ENCODE measurements at places on chromosomes 1 and 21.

DNA sequence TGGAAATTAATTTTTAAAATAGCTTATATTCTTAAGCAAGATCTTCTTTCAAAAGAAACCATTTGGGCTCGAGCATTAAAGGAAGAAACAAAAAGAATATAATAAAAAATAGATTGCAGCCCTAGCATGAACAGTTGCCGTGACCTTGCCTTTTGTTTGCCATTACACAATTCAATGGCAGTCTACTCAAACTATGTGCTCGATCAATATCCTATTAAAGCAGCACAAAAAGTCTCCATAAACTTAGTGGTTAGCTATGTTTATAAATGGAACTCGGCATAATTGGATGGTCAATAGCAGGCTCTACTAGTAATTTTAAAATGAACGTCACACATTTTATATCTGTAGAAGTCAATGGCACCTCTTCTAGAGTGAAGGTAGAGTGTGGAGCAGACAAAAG is 256.5 kb downstream of the NFIA start:
- no peak for ATAC-seq

- no peak for ATAC-seq
Measured at GRCh38 chr21:39048064-39048463, 135.2 kb downstream of the PSMG1 start.

GRCh38 chr1:248783367-248783766 is 27.8 kb upstream of the LYPD8 start:
- no peak for ATAC-seq

DNA sequence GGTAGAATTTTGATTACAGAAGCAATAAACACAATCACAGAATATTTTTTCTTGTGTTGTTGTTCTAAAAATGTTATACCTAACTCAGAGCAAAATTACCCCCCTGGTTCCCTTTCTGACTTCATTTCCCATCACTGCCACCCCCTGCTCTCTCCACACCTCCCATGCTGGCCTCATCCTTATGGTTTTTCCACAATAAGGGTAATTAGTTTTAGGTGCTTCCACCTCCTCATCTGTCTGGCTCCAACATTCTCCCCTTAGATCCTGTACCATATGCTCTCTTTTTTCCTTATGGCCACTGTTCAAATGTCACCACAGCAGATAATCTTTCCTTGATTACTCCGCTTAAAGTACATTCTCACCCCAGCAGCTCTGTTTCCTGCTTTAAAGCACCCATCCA is 2208.6 kb downstream of the MRPL39 start:
- no peak for ATAC-seq

DNA sequence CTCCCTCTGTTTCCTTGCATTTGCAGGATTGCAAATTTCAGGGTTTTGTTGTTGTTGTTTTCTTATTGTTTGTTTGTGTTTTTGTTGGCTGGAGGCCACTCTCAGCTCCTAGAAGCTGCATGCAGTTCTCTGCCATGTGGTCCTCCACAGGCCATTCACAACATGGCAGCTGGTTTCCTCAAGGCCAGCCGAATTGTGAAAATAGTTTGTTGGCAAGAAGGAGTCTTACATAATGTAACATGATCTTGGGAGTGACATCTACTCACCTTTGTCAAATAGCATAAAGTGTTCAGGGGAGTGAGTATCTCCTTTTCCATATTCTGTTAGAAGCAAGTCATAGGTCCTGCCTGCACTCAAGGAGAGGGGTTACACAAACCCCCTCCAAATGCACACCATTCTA is 10.6 kb upstream of the UAP1 start:
- ATAC-seq: no peak

DNA sequence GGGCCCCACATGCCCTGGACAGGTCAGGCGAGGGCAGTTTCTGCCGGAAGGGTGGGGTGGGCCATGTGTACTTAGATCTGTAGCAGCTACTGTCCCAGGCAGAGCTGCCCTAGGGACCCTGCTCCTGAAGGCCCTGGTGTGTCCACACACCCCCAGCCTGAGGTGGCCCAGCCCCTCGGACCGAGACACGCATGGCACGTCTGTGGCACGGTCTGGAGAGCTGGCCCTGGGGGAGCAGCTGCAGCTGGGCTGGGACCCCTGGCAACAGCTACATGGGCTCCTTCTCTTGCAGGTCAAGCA is 24.6 kb downstream of the PANK4 start:
- no peak for ATAC-seq

GRCh38 chr1:20507248-20507563 is 745 bp downstream of the MUL1 start:
- no peak for ATAC-seq

DNA sequence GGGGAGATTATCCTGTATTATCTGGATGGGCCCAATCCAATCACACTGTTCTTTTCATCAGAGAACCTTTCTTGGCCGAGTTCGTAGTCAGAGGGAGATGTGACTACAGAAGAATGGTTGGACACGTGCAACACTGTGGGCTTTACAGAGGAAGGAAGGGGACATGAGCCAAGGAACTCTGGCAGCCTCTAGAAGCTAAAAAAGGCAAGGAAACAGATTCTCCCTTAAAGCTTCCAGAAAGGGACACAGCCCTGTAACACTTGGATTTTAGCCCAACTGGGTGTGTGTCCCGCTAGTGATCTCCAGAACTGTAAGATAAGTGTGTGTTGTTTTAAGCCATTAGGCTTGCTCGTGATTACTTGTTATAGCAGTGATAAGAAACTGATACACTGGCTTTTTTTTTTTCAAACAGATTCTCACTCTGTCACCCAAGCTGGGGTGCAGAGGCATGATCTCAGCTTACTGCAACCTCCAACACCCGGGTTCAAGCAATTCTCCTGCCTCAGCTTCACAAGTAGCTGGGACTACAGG is 53.9 kb upstream of the FBXO28 start:
- ATAC-seq: no peak

DNA sequence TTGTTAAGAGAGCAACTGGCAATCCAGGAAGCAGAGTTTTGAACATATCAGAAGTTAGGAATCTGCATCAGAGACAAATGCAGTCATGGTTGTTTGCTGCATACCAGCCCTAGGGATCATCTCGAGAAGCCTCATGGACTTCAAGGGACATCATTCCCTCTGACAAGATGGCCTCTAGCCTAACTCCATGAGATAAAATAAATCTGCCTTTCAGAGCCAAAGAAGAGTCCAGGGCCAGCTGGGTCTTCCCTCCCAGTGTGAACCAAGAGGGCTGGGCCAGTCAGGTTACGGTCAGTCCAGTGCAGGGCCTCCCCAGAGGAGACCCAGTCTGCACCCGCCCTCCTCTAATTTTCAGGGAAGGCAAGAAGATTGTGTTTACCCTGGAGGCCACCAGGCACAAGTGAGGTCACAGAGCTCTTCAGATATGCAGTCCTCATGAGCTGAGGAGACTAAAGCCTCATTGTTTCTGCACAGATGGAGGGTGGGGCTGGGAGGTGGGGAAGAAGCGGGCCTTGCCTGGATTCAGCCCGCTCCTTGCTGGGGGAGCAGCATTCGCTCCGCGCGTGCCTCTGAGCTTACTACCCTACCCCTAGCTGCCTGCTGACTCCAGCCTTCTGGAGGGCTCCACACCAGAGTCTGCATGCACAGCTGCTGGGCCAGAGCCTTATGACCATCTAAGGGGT is 52.8 kb downstream of the CAPN2 start:
- peak; percentile 75 for ATAC-seq

DNA sequence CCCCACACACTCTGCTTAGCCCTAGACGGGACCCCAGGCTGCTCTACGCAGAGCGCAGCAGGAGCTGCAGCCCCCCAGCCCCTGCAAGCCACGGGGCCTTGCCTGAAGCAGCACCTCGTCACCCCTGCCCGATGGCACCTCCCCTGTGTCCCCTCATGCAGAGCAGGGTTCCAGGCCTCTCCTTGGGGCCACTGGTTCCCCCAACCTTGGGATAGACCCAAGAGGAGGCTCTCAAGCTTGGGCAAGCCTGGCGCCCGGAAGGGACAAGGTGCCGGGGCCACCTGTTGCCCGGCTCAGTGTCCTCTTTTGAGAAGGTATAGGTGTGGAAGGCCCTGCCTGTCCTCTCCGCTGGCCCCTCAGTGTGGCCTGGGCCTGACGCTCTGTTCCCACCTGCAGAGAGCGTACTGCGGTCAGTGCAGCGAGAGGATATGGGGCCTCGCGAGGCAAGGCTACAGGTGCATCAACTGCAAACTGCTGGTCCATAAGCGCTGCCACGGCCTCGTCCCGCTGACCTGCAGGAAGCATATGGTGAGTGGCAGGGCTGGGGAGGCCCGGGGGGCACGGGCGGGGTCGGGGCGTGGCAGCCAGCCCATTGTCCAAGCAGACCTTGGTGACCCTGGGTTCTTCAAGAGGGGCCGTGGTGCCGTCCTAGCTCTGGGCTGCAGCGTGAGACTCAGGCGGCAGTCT is 50.6 kb downstream of the FAAP20 start:
- ATAC-seq: no peak

GRCh38 chr21:46003575-46004007 is 22.0 kb downstream of the COL6A1 start:
- no peak for ATAC-seq

- no peak for ATAC-seq
Measured at GRCh38 chr1:92424381-92424780, 62.3 kb downstream of the GFI1 start.

DNA sequence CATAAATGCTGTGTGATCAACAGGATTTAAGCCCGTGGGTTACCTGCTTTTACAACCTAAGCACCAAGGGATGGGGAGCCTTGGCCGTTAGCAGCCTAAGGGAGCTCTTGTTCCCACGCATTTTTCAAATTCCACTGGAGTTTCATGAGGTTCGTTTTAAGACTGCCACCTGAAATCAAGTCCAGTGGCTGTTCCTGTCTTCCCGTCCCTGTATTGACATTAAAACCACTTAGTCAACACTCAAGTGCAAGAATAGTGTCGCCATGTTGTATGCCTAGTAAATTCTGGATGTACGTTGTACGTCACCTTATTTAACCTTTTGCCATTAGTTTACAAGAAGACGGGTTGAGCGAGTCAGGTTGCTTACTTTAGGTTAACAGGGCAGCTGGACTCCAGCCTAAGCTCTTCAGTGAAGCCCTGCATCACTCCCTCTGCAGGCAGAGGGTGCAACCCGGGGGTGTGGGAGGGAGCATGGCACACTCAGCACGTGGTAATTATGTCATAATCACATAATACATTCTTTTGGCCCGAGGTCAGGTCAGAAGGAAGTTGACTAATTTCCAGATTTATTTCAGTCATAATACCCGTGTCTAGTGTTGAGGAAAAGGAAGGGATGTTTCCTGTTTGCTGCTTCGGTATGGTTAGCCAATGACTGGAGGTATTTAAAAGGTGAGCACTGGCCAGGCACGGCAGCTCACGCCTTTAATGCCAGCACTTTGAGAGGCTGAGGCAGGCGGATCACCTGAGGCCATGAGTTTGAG is 42.5 kb downstream of the CNST start:
- peak; percentile 96 for ATAC-seq

DNA sequence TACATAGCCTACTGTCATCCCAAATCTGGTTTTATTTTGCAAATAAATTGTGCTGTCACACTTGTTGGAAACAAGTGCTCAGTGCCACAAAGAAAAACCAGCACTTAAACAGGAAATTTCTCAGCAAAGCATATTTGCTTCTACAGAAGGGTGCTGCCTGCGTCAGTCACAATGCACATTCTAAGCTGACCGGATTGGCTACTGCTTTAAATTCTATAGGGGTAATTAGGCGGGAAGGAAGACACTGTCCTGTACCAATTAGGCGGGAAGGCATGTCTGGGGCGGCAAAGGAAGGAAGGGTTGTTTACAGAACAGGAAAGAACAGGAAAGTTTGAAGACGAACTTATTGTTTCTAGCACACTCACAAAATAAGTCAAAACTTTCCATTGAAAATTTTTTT is 2.8 kb downstream of the IFI16 start:
- ATAC-seq: no peak

- ATAC-seq: no peak
Measured at GRCh38 chr1:117607471-117607870, 1.6 kb downstream of the TENT5C start.

- ATAC-seq: no peak
Measured at GRCh38 chr21:22083899-22084298, 1085.7 kb downstream of the NCAM2 start.

- ATAC-seq: peak; percentile 85
Measured at GRCh38 chr1:61337981-61338848, 255.9 kb downstream of the NFIA start.

DNA sequence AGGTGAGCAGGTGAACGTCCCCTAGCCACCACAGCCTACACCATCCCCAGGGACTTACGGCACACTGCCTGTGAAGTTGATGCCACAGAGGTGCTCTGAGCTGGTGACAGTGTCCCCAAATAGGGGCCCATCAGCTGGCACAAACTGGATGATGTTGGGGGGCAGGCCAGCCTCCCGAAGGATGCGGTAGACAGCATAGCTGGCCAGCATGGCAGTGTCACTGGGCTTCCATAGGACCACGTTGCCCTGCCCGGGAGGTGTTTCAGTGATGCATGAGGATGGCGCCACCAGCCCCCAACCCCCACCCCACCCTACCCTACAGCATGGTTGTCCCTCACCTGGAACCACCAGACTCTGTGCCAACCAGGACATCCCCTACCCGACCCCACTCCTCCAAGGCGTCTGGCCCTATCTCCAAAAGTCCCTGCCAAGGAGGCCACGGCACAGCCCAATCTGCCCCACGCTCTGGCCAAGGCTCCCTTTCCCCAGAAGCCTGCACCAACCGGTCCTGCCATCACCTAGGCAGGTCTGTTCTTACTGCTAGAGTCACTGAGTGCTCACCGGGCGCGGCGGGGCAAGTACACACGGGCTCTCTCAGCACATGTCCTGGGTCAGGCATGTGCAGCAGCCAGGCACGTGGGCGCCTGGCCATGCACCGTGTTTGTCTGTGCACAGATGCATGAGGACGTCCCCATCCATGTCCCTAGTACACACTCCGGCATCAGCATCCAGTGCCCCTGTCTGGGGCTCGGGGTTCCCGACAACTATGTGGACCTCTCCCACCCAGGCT is 20.5 kb downstream of the ALDH4A1 start:
- ATAC-seq: no peak

GRCh38 chr1:221381910-221382623 is 359.8 kb downstream of the DUSP10 start:
- ATAC-seq: peak; percentile 25

DNA sequence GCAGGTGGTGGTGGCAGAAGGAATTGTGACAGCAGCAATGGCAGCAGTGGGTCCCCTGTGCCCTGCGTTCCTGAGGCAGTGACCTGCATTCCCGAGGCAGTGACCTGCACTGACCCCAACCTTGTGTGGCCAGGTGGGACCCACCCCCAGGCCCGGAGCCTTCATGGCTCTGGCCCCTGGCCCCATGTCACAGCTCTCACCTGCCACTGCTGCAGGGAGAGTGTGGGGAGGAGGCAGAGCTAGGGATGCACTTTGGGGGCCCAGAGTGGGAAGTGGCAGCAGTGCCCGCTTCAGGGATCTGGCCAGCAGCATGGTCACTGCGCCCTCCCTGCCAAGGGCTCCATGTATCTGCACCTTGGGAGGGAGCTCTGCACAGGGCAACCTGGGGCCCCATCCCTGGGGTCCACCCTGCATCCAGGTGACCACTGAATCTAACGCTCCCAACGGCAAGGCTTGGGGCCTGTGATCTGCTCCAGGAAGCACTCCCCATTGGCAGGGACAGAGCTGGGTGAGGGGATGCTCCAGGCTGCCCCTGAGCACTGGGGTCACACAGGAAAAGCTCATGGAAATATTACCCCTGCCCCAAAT is 618.6 kb downstream of the RWDD3 start:
- ATAC-seq: peak; percentile 22
